Transverse colon (tissue), 4 donors: ENCODE measurements at places on chromosomes 2 and 18. TPM values are rescaled to one million over a fixed set of nuclear protein-coding genes. Genes with fewer than 3 reads are reported as not detected.

The IGFBP2 gene
- total RNA-seq: 10.5 TPM

DNA sequence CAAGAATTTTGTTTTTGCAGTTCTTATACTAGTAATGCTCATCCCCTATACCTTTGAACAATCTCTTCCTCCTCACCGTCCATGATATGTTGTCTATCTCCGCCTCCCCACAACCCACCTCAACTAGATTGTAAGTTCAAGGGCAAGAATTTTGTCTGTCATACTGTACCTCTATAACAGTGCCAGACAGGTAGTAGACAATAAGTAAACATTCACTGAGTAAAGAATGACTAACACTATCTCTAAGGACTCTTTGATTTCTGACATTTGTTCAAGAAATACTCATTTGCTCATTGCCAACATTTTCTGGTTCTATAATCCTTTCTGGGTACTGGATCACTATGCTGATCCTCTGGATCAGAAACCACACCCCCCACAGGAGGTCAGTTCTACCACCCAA, 82.4 kb downstream of the EXOC6B start:
- DNase-seq: no peak

DNA sequence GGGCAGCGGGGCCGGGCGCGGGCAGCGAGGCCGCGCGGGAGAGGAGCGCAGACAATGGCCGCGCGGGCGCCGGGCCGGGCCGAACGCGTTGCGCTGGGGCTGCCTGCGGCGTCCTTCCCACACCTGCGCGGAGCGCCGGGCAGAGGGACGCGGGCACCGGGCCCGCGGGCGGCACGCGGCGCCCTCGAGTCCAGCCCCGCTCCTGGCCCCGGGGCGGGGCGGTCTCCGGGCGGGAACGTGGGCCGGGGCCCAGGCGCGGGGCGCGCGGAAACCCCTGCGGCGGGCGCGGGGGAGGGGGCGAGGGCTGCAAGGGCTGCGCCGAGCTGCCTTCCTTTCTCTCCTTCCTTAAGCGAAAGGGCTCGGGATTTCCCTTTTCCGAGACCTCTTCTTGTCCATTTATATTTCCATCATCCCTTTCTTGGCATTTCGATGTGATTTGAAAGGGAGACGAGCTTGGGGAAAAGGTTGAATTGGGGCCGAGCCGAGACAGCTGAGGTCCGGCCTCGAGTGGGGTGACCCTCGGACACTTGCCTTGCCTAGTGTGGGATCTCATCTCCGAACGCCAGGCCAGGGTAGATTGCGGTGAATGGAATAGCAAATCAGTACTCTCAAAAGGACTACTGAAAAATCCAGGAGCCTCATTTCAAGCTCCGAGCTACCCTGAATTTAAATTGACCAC, 676 bp downstream of the KLHL23 start:
- DNase-seq: peak; percentile 14

GRCh38 chr2:203730883-203731282, 24.4 kb downstream of the CD28 start:
- DNase-seq: no peak

GRCh38 chr2:219495531-219496122, 3.1 kb upstream of the GMPPA start:
- DNase-seq: peak; percentile 62

DNA sequence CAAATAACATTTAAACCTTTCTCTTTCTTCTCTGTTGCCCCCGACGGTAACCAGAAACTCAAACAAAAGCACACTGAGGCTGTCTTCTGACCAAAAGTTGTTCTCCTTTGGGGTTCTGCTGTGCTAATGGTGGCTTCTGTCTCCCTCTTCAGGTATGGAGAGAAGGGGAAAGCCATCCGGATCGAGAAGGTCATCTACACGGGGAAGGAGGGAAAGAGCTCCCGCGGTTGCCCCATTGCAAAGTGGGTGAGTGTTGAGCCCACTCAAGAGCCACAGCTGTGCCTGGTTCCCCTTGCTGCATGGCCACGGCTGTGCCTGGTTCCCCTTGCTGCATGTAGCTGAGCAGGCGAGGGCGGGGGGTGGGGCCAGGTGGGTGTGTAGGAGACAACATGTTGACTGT, 67.4 kb downstream of the BOLA3 start:
- DNase-seq: no peak

GRCh38 chr2:9844036-9844483, 786 bp downstream of the TAF1B start:
- no peak for DNase-seq

DNA sequence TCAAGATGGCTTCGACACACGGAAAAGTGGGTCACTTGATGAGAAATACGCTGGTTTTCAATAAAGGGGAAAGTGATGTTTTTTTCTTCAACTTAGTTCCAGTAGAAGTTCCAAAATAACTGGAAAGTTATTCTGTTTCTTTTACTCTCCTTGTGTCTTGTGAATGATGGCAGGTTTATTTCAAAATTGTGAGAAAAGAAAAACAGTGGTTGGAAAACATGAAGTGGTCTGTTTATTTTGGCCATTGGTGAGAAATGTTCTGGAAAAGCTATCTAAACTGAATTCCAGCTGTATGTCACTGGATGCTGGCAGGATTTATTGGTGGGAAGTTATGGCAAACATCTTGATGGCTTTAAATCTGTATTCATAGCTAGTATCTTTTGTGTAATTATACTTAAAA, 484.1 kb downstream of the DCC start:
- DNase-seq: no peak

The RNF152 gene
- 97.2 TPM for total RNA-seq

- no peak for DNase-seq
Observed at GRCh38 chr18:61348230-61348629, 15.0 kb downstream of the CDH20 start.

DNA sequence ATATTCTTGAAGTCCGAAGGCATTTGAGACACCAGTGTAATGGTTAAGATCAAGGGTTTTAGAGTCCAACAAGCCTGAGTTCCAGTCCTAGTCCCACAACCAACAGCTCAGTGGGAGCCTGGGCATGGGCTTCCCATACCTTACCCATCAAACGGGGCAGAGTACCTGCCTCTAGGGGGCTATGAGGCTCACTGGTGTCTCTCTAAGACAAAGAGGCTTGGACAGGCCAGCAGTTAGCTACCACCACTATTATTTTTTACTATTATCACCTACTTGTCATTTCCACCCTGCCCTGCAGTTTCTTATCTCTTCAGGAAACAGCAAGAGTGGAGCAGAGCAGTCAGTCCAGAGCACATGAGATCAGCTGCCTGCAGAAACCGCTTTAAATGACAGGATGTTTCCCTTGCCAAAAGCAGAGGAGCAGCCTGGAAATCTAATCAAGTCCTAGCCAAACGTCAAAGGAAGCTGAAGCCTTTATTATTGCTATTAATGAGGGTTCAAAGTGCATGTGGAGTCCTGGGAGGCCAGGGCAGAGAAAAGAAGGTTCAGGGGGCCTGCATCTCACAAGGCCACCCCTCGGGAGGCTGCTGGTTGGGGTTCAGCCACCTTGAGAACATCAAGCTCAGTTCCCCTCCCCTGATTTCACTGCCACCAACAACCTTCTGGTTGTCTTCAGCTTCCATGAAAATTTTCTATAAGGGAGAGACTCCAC, 66.6 kb downstream of the STPG4 start:
- no peak for DNase-seq

GRCh38 chr2:58558881-58559280, 317.8 kb upstream of the FANCL start:
- DNase-seq: no peak

- DNase-seq: no peak
Observed at GRCh38 chr18:5891184-5891853, 4.0 kb downstream of the TMEM200C start.

The B3GNT7 gene
- 41.8 TPM for total RNA-seq

The OXER1 gene
- total RNA-seq: not detected

DNA sequence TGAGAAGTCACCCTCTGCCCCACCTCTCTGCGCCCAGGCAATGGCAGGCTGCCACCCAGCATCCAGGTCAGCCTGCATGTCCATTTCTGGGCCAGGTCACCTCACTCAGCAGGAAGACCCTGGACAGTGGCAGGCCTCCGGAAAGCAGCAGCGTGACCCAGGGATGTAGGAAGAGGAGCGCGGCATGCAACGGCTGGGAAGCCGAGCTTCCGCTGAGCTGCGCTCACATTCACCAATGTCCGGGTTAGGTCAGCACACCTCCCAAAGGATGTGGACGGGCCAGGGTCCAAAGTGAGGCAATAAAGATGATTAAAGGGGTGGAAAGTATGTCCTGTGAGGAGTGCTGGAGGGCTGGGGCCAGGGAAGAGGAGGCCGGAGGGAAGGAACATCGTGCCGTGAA, 174.5 kb downstream of the CTIF start:
- no peak for DNase-seq

DNA sequence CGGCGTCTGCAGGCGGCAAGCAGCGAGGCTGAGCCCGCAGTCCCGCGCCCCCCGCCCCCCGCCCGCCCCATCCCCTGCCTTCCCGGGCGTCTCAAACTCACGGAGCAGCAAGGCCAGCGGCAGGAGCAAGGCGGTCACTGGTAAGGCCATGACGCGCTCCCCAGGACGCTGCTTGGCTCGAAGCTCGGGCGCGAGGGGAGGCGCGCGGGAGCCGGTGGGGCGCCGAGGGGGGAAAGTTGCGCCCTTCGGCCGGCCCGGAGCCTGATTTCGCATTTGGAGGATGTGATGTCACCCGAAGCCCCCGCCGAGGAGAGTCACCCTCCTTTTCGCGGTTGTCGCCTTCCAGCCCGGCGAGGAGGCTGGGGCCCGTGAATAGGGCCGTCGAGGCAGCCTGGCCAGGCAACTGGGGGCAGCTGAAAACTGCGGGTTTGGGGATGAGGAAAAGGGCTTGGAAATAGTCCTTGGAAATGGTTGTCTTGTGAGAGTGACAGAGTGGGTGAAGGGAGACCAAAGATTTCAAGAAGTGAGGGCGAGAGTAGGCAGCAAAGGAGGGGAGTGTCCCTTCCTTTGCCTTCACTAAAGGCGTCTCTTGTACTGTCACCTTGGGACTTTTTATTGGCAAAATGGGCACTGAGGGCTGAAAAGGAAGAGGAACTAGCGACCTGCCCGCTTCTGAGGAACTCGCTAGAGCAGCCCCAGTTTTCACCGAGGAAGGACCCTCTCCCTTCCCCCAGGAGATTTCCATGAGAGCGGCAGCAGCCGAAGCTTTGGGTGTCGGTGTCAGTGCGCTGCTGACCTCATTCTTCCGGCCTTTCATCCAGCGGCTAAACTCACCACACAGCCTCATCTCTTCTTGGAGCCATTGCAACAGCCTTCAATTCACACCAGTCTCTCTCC, at the start of gene CD8A:
Gene CD8A, minus strand, starts transcription at position 238 of the 897 bp plus-strand sequence. Its CDS starts 88 bp downstream, at position 150.
- no peak for DNase-seq

GRCh38 chr2:173715441-173715840, 249.7 kb downstream of the SP3 start:
- no peak for DNase-seq

- no peak for DNase-seq
Observed at GRCh38 chr2:125961739-125962138, 694.2 kb upstream of the GYPC start.
